ENCODE measurements at places on chromosomes 4 and X.

DNA sequence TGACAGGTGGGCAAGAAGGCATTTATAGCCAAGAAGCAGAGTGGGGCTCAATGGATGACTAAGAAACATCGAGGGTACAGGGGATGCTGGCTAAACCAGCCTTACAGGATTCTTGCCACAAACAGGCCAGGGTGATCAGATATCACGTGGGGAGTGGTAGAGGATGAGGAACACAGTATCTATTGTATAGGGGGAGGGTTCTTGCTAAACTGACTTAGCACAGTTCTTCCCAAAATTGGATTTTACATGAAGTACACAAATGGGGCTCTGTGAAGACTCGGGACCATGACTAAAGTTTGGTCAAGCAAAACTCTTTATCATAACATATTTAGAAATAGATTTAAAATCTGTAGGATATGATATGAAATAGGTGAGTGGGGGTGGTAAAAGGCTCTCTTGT lies 144.0 kb upstream of the ATOH1 start:
- no peak for DNase-seq

DNA sequence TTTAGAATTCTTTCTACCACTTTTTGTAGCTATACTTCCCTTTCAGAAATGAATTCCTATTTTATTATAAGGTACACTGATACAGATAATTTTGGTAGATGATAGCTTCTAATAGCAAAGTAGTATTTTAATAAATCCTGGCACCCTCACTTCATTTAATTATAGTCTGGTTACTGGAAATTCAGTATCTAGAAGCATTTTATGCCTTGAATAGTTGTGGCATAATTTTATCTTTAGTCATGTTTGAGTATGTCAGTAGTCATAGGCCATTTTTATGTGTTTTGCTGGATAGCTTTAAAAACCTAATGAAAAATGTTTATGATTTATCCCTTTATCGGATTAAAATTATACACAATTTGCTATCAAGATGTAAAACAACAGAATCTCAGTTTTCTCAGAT lies 92.3 kb downstream of the DIAPH2 start:
- no peak for DNase-seq

DNA sequence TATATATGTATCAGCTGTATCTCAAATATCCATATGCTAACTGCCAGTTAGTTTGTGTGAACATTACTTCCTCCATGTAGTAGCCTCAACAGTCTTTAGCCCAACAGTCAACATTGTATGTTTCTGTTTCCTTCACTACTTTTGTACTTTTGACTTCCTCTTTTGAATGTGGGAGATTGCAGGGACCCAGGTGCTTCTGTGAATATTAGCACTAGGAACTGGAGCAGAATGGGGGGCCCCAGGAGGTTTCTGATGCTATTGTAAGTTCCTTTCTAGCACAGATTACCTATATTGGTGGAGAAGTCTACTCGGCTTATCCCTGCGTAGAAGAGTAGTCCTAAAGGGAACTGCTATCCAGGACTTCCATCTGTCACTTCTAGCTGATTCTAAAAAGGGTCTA lies 2.3 kb downstream of the PLAC8 start:
- DNase-seq, result no peak

- DNase-seq, result no peak
Observed at GRCh38 chr4:110347805-110348204, 128.2 kb upstream of the ENPEP start.

- DNase-seq, result no peak
Observed at GRCh38 chr4:172073590-172073989, 260.4 kb downstream of the GALNTL6 start.

DNA sequence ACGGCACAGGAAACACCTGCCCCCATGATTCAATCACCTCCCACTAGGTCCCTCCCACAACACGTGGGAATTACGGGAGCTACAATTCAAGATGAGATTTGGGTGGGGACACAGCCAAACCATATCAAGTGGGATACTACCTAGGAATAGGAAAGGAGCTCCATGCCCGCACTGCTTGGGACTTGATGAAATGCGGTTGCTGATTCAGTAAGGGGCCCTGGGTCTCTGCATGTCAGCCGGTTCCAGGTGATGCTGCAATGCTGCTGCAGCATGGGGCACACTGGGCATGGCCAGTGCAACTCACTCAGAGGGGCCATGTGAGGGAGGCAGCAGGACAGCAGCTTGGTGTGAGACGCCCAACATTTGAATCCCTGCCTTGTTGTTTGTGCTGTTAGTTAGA lies 34.0 kb upstream of the MSX1 start:
- no peak for DNase-seq

- no peak for DNase-seq
Observed at GRCh38 chr4:184201179-184201578, 16.5 kb downstream of the ENPP6 start.

DNA sequence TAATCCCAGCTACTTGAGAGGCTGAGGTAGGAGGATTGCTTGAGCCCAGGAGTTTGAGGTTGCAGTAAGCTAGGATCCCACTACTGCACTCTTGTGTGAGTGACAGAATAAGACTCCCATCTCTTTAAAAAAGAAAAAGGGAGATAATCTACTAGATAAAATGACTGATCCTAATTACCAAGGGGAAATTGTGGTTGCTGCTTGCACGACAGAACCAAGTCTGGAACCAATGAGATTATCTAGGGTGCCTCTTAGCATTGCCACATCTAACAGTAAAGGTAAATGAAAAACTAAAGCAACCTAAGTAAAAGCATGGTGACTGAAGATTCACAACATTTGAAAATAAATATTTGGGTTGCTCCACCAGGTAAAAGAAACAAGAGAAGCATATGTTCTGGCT lies 185.1 kb downstream of the PDHA2 start:
- DNase-seq, result no peak

DNA sequence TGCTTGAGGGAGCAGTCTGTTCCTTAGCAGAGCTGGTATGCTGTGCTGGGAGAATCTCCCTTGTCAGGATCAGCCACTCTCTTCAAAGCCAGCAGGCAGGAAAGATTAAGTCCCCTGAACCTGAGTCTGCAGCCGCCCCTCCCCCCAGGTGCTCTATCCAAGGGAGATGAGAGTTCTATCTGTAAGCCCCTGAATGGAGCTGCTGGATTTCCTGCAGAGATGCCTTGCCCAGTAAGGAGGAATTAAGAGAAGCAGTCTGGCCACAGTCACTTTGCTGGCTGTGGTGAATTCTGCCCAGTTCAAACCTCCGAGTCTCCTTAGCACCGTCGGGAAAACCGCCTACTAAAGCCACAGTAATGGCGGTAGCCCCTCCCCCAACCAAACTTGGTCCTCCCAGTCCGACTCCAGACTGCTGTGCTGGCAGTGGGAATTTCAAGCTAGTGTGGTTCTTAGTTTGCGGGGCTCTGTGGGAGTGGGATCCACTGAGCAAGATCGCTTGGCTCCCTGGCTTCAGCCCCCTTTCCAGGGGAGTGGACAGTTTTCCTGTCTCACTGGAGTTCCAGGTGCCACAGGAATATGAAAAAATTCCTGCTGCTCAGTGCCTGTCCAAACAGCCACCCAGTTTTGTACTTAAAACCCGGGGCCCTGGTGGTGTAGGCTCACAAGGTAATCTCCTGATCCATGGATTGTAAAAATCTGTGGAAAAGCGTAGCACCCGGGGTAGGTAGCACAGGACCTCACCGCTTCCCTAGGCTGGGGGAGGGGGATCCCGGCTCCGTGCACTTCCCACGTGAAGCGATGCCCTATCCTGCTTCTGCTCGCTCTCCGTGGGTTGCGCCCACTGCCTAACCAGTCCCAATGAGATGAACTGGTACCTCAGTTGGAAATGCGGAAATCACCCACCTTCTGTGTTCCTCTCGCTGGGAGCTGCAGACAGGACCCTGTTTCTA lies 38.0 kb downstream of the RAB28 start:
- no peak for DNase-seq

DNA sequence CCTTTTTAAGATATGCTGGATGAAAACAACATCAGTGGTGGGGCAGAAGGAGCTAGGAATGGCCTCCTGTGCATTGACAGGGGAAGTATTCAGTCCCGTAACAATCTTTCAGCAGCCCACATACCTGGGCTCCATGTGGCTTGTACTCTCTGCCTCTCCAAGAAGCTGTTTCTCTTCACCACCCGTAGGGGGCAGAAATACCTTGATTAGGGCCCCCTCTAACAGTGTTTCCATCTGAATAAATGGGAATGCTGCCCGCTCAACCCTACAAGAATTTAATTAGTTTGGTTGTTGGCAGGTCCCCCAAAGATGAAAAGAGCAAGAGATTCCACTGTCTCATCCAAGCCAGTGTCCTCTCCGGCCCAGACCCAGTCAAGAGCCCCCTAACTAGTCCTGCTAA lies 155.2 kb downstream of the SMIM20 start:
- no peak for DNase-seq

All from stimulated activated CD8-positive, alpha-beta memory T cell treated with anti-CD3 and anti-CD28 coated beads, Interleukin-15, amount 100 ng/mL, for 4 hours (primary cell).